Right renal cortex interstitium (tissue), 3 donors: ENCODE measurements at places on chromosomes 1 and 21. TPM values are rescaled to one million over a fixed set of nuclear protein-coding genes. Genes with fewer than 3 reads are reported as not detected.

- no peak for DNase-seq
Observed at GRCh38 chr1:172727956-172728603, 69.2 kb downstream of the FASLG start.

GRCh38 chr1:219374636-219375035, 201.0 kb downstream of the LYPLAL1 start:
- DNase-seq: no peak

- DNase-seq: no peak
Observed at GRCh38 chr1:226945858-226946245, 5.8 kb downstream of the COQ8A start.

DNA sequence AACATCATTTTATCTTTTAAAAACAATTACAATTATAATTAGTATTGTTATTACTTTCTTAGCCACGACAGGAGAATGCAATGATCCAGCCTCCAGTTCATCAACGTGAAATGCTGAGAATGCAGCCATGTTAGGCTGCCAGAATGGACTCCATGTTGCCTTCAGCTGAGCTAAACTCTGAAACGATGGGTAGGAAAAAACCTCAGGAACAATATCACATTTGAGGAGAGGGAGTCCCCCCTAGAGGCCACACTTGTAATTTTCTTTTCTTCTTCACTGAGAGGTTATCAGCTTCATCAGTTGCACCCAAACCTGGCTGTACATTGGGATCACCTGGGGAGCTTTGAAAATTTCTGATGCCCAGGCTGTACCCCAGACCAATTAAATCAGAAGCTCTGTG, 34.6 kb upstream of the DNAH14 start:
- DNase-seq: no peak

The PPFIA4 gene
- 5.8 TPM for polyA plus RNA-seq

DNA sequence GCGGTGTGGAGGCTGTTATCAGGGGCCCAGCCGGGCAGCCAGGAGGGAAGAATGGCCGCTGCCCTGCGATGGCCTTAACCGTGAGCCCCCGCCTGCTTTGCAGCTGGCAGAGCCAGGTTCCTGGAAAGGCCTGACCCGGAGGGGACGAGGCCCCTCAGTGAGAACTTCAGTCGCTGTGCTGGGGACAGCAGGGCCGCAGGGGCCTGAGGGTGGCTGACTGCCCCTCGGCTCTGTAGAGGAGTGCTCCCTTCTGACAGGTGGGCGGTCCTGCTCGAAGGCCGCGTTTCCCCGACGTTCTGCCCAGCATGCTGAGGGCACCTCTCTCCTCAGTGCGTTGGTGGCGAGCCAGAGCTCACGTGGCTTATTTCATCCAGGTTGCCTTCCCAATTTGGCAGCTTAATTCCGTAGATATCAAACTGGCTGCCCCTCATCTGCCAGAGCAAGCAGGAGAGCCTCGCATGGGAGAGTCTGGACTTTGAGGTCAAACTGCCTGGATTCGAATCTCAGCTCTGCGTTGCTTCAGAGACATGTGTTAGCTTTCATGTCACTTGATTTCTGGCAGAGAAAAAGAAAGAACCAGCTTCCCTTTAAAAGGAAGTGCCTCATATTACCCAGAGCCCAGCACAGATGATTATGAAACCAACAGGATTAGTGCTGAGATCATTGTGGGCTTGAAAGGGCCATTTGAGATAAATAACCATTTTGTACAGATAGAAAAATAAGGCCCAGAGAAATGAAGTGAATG, 239.8 kb downstream of the SDCCAG8 start:
- DNase-seq: no peak

DNA sequence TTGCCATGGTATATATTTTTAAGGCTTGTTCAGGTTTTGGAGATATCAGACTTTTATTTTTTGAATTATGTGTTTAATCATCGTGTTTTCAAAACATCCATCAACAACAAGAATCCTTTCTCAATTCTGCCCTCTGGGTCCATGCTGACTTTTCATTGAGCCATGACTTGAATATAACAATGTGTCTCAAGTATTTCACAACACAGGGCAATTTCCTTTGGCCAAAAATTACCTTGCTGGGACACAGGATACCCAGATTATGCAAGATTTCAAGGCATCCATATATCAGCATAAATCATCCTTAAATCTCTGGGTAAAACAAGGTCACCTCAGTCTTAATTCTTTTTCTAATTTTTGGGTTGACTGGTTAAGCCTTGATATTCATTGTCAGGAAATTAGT, 411.2 kb upstream of the USP24 start:
- no peak for DNase-seq

GRCh38 chr1:30410153-30410851, 313.1 kb downstream of the MATN1 start:
- no peak for DNase-seq

DNA sequence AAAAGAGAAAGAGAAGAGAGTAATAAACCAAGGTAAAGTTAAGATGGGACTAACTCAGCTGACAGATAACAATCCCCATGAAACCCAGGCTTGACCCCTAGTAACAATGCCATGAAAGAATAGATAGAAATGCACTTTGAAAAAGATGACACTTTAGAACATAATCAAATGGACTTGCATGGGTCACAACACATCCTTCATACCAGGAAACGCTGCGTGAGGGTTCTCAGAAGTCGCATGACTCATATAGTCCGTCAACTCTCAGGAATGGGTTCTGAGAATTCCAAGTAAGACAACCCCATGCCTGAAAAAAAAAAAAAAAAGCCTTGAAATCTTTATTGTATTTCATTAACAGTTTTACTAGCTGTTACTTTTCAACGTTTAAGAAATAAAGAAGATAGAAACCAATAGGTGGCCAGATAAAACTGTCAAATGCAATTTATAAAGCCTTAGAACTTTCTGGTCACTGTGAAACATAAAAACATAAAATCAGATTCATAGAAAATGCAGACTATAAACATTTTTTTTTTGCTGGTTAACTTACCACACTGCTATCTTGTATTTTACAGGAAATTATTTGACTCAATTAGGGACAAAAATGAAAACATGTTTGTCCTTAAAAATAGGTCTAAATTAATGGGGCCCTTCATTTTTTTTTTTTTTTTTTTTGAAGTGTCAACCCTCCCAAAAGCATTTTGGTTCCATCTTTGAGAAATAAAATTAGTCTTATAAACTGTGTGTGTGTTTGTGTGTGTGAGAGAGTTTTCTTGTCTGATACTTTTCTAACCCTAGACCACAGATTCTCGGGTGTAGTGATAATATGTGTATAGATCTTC, 202.1 kb downstream of the NCAM2 start:
- no peak for DNase-seq

The LCE1F gene
- not detected for polyA plus RNA-seq

The NMNAT2 gene
- polyA plus RNA-seq: 4.3 TPM

DNA sequence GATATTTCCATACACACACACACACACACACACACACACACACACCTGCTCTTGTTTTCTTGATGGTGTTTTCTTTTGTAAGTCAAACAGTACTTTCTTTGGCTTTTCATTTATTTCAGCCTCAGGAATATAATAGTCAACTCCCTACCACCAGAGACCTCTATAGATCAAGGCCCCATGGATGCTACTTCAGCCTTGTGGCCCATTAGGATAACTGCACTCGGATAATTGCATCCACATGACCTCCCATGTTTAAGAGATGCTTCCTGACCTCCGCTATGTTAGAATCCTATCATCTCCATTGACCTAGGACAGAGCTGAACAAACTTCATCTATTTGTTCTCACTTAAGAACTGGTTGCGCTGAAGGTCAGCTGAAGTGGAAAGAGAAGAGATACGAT, 1094.0 kb upstream of the B3GALT2 start:
- no peak for DNase-seq

The C1orf74 gene
- 3.6 TPM for polyA plus RNA-seq

The AVPR1B gene
- 0.69 TPM for polyA plus RNA-seq

The BARHL2 gene
- polyA plus RNA-seq: not detected

The NECTIN4 gene
- polyA plus RNA-seq: 1.4 TPM

- DNase-seq: no peak
Observed at GRCh38 chr1:18725231-18725895, 94.7 kb downstream of the PAX7 start.

GRCh38 chr1:239282411-239282810, 104.0 kb upstream of the CHRM3 start:
- no peak for DNase-seq

The SMIM1 gene
- 14.6 TPM for polyA plus RNA-seq

The OR2G6 gene
- polyA plus RNA-seq: 0.03 TPM

- no peak for DNase-seq
Observed at GRCh38 chr21:27058673-27059605, 92.1 kb upstream of the ADAMTS5 start.

The ARHGAP30 gene
- polyA plus RNA-seq: 2.2 TPM

The CALML6 gene
- 0.29 TPM for polyA plus RNA-seq

- peak; percentile 81 for DNase-seq
Observed at GRCh38 chr1:223887747-223888418, 42.1 kb upstream of the TP53BP2 start.

- DNase-seq: no peak
Observed at GRCh38 chr1:2151252-2151651, 43.3 kb downstream of the FAAP20 start.

The RIMKLA gene
- polyA plus RNA-seq: 0.40 TPM

The TLR5 gene
- polyA plus RNA-seq: 5.3 TPM

DNA sequence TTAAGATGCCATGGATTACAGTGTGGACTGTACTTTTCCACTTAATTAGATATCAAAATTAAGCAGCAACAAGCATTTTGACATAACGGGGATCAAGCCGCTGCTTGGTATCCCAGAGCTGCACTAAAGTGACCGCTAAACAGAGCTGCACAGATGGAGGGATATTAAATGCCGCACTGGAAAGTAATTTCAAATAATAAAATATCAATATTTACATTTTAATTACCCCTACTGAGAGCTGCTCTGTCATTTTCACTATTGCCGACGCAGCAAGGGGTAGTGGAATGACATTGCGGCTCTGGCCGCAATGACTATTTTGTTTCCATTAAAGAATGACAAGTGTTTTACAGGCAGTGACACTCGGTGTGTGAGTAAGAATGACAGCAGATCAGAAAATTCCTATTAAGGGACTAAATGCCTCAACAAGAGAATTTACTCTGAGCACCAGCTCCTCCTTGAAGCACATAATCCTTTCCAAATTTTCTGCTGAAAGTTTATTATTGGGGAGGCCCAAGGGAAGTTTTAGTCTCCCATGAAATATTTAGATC, 109.1 kb upstream of the USH2A start:
- no peak for DNase-seq

The FCRL2 gene
- not detected for polyA plus RNA-seq
